ENCODE measurements at places on chromosomes 1 and 21.

DNA sequence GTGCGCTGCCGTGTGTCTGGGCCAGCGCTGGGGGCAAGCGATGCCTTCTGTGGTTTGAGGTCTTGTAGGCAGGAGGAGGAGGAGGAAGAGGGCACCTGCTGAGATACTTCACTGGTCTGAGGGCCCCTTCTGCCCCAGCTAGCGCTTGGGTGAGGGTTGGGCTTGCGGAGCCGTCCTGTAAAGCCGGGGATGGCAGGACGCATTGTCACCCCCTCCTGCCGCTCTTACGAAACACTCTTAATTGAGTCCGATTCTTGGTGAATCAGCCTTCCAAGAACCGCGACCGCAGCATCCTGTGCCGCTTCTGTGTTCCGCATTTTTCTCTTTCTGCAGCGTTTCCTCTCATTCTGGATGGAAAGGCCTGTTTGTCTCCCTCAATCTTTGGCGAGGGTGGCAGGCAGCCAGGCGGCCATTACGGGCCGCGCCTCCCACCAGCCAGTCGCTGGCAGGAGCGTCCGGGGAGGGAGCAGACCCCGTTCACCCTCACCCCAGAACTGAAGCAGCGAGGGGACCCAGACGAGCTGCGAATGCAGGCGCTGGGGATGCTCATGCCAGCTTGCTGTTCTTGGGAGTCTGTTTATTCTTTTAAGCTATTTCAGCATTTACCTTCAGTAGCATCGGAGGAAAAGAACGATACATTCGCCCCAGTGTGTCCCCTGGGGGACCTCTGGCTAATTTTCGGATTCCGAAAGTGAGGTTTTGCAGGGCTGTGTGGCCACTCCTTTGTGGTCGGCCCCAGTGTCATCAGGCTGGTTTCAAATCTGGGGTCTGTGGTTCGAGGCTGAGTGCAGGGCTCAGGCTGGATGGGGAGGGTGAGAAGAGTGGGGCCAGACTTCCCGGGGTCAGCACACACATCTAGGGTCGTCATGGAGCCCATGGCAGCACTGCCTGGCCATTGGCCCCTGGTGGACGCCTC is 62.7 kb downstream of the SKI start:
- peak; percentile 61 for DNase-seq

- DNase-seq: no peak
Measured at GRCh38 chr1:184036517-184036949, 995 bp downstream of the COLGALT2 start.

- DNase-seq: no peak
Measured at GRCh38 chr1:228875741-228876140, 140.5 kb downstream of the RHOU start.

- peak; percentile 30 for DNase-seq
Measured at GRCh38 chr1:14852291-14852690, 253.8 kb downstream of the KAZN start.

- no peak for DNase-seq
Measured at GRCh38 chr1:210441028-210441427, 112.3 kb downstream of the HHAT start.

GRCh38 chr1:175183586-175183985 is 9.0 kb downstream of the KIAA0040 start:
- no peak for DNase-seq

DNA sequence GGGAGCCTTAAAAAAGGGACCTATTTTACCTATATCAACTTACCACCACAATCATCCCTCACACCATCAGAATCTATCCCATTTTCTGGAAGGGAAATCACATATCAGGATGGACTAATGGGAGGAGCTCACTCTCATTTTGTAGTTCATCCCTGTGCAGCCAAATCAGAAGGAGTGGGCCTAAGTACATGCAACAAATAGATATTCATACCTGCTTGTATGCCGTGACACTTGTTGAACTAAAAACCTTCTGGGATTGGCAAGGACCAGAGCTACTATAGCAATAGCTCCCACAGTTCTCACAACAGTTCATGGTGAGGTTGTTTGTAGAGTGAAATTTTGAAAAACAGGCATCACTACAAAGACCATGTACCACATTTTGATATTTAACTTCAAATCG is 17.3 kb downstream of the ZMYM6 start:
- DNase-seq: no peak

- DNase-seq: no peak
Measured at GRCh38 chr1:14970115-14970798, 183.3 kb upstream of the TMEM51 start.

GRCh38 chr1:95223110-95223509 is 10.9 kb upstream of the RWDD3 start:
- no peak for DNase-seq

Data from DMS79 (cell line).